ENCODE measurements at places on chromosomes 11 and 22. TPM values are rescaled to one million over a fixed set of nuclear protein-coding genes. Genes with fewer than 3 reads are reported as not detected.

DNA sequence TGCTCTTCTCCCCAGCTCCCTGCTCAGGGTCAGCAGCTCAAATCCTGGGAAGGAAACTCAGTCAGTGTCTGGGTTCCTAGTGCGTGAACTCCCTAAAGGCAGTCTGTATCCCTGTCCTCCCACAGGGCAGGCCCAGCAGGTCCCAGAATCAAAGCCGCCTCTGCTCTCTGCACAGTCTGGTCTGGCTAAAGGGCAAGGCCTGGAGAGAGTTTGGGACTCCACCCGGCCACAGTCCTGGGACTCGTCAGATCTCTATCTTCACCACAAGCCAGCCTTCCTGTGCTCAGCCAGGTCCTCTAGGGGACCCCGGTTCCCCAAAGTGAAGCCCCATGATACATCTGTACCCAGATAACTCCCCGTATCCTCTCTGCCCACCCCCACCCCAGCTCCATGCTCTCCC lies 56.2 kb upstream of the CSNK2A3 start:
- H3K4me3 ChIP-seq: no peak overlapping the region
- peaks cover 63% of the 10 kb centered on the region for H3K4me1 ChIP-seq
- H3K27me3 ChIP-seq: no peaks in the 10 kb centered on the region
- no peak overlapping the region for H3K27ac ChIP-seq
- ATAC-seq: no peak

GRCh38 chr11:4642043-4642442 lies 1.7 kb upstream of the OR51E1 start:
- ATAC-seq: no peak
- H3K27me3 ChIP-seq: no peaks in the 10 kb centered on the region
- H3K36me3 ChIP-seq: no peaks in the 10 kb centered on the region
- H3K4me3 ChIP-seq: no peak overlapping the region
- no peak overlapping the region for H3K27ac ChIP-seq

The SLC17A6 gene
- not detected for total RNA-seq

- H3K4me1 ChIP-seq: no peaks in the 10 kb centered on the region
- no peaks in the 10 kb centered on the region for H3K36me3 ChIP-seq
- ATAC-seq: no peak
These were observed 1081.7 kb downstream of the JRKL start for GRCh38 chr11:97471480-97471879.

GRCh38 chr22:39617970-39618757 lies 47.6 kb downstream of the CACNA1I start:
- no peaks in the 10 kb centered on the region for H3K4me1 ChIP-seq
- no peak overlapping the region for H3K4me3 ChIP-seq
- no peak overlapping the region for H3K27ac ChIP-seq
- H3K27me3 ChIP-seq: peaks cover 91% of the 10 kb centered on the region

- no peaks in the 10 kb centered on the region for H3K4me1 ChIP-seq
- no peaks in the 10 kb centered on the region for H3K36me3 ChIP-seq
- H3K4me3 ChIP-seq: no peak overlapping the region
- H3K27me3 ChIP-seq: no peaks in the 10 kb centered on the region
- ATAC-seq: no peak
These were observed 18.7 kb upstream of the ACER3 start for GRCh38 chr11:76841923-76842452.

DNA sequence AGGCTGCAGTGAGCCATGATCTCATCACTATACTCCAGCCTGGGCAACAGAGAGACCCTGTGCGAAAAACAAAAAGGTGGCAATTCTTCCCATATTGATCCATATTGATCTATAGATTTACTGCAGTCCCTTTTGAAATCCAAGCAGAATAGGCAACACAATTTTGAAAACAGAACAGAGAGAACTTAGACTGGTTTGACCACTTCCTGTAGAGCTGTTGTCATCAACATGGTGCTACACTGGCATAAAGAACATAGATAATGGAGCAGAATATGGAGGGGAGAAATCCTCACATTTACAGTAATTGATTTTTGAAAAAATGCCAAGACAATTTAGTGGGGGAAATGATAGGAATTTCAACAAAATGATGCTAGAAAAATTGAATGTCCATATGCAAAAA lies 34.1 kb downstream of the GRK3 start:
- H3K36me3 ChIP-seq: no peaks in the 10 kb centered on the region
- no peak overlapping the region for H3K4me3 ChIP-seq
- no peak overlapping the region for H3K27ac ChIP-seq
- ATAC-seq: no peak

- no peak for ATAC-seq
- H3K27me3 ChIP-seq: no peaks in the 10 kb centered on the region
- H3K27ac ChIP-seq: no peak overlapping the region
These were observed 129.3 kb downstream of the EFCAB6 start for GRCh38 chr22:43682851-43683250.

The NLRX1 gene
- total RNA-seq: 41.4 TPM

DNA sequence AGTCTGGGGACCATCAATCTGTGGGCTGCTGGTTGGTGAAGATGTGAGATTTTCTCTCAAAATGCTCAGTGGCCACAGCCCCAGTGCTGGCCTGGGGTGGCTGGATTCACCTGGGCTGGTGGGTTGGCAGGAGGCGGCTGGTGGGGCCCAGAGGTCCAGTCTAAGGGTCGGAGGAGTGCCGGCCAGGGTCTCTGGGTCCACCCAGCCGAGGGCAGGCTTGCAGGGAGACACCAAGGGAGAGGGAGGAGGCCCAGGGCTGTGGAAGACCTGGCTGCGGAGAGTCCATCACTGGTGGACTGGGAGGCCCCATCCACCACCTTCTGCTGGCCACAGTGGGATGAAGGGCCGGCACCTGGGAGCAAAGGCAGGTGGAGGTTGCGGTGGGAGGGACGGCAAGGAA lies 582 bp upstream of the SHANK3 start:
- peak; percentile 23 for ATAC-seq
- no peak overlapping the region for H3K27ac ChIP-seq
- no peaks in the 10 kb centered on the region for H3K36me3 ChIP-seq
- peaks cover 20% of the 10 kb centered on the region for H3K4me1 ChIP-seq

- no peak for ATAC-seq
- H3K27me3 ChIP-seq: no peaks in the 10 kb centered on the region
- H3K4me1 ChIP-seq: no peaks in the 10 kb centered on the region
- no peak overlapping the region for H3K4me3 ChIP-seq
These were observed 234.3 kb downstream of the TBC1D22A start for GRCh38 chr22:46996595-46997310.

DNA sequence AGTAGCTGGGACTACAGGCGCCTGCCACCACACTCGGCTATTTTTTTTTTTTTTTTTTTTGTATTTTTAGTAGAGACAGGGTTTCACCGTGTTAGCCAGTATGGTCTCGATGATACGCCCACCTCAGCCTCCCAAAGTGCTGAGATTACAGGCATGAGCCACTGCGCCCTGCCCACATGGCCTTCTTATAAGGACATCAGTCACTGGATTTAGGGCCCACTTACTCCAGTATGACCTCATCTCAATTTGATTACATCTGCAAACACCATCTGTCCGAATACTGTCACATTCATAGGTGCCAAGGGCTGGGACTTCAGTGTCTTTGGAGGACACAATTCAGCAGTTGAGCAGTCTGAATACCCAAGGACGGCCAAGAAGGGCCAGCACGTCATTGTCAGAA lies 8.2 kb upstream of the PRR5 start:
- ATAC-seq: no peak
- no peaks in the 10 kb centered on the region for H3K4me1 ChIP-seq
- H3K27me3 ChIP-seq: peaks cover 52% of the 10 kb centered on the region
- H3K36me3 ChIP-seq: no peaks in the 10 kb centered on the region

GRCh38 chr22:46187862-46188261 lies 37.5 kb downstream of the PPARA start:
- ATAC-seq: no peak
- no peak overlapping the region for H3K27ac ChIP-seq
- no peaks in the 10 kb centered on the region for H3K4me1 ChIP-seq
- H3K36me3 ChIP-seq: peaks cover 57% of the 10 kb centered on the region
- H3K27me3 ChIP-seq: no peaks in the 10 kb centered on the region
- H3K4me3 ChIP-seq: no peak overlapping the region

The NOL12 gene
- 29.1 TPM for total RNA-seq

GRCh38 chr11:76303399-76303798 lies 77.5 kb downstream of the THAP12 start:
- H3K4me3 ChIP-seq: no peak overlapping the region
- no peaks in the 10 kb centered on the region for H3K4me1 ChIP-seq
- no peak overlapping the region for H3K27ac ChIP-seq
